ENCODE measurements at places on chromosomes 7 and 10.
A peak's percentile ranks its signal among the peaks of the same experiment; 100 is the strongest.

DNA sequence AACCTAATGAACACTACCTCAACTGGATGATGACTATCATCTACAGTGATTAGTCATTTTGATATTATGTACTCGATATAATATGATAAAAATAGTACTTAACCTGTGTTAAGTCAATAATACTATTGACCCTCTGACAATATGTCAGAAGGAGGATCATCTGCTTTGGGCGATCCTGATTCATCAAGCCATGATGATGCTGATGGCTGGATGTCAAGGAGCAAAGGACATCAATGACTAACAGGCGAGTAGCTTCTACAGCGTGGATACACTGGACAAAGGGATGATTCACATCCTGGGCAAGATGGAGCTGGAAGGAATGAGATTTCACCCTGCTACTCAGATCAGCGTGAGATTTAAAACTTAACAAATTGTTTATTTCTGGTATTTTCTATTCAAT, 94.4 kb upstream of the SKAP2 start:
- DNase-seq: no peak

GRCh38 chr7:12377406-12377805, 26.3 kb downstream of the VWDE start:
- DNase-seq: no peak

DNA sequence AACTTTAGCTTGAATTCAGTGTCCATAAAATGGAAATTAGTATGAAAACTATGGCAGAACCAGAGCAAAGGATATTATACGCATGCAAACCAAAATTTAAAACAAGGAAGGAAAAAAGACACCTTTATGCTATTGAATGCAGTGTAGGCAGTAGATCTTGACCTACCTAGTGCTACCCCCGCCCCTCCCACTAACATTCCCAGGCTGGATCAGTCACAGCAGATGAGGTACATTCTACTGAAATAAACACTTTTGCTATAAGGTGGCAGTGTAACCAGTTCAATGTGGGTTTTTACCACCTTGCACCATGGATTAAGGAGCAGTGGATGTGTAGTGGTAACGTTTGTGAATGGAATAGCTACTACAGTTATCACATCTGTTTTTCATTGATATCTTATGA, 27.9 kb downstream of the SRI start:
- no peak for DNase-seq

GRCh38 chr7:26200038-26200443, 505 bp downstream of the HNRNPA2B1 start:
- peak; percentile 65 for DNase-seq

DNA sequence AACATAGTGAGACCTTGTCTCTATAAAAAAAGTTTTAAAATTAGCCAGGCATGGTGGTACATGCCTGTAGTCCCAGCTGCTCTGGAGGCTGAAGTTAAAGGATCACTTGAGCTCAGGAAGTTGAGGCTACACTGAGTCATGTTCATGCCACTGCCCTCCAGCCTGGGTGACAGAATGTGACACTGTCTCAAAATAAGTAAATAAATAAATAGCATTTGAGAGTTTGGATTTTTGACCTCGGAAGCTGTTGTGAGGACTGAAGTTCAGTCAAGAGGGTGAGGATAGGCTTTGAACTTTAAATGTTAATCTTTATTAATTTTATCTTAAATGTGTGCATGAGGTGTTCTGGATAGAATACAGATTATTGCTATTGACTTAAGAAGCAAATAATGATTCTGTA, 110.2 kb downstream of the GNAT3 start:
- no peak for DNase-seq

All from stimulated activated CD8-positive, alpha-beta memory T cell treated with anti-CD3 and anti-CD28 coated beads, Interleukin-15, amount 100 ng/mL, for 24 hours (primary cell).